Hematopoietic multipotent progenitor cell treated with erythropoietin and hydrocortisone succinate and interleukin-3 and kit ligand, for 4 days (in vitro differentiated cells): ENCODE measurements at places on chromosomes 6 and 20.
A peak's percentile ranks its signal among the peaks of the same experiment; 100 is the strongest.

GRCh38 chr6:48086187-48086586 is 24.8 kb downstream of the PTCHD4 start:
- no peak for DNase-seq

- DNase-seq, result no peak
These were observed 135.1 kb upstream of the PMEPA1 start for GRCh38 chr20:57844626-57845596.

DNA sequence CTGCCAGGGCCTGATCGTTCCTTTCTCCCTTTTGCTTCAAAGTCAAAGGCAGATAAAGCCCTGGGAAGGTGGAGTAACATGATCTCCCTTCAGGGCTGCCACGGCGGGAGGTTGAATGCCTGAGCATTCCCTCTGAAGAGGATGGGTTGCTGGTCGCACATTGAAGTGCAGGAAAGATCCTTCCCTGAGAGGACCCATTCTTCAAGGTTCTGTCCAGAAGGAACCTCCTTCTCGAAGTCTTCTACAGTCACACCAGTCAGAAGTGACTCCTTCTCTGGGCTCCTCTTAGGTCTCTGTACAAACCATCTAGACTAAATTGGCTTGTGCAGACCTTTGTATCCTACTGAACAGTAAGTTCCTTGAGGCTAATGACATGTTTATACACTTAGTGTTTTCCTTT is 192.6 kb upstream of the VGLL2 start:
- no peak for DNase-seq

- peak; percentile 42 for DNase-seq
These were observed 230.8 kb downstream of the CD83 start for GRCh38 chr6:14348389-14348788.

DNA sequence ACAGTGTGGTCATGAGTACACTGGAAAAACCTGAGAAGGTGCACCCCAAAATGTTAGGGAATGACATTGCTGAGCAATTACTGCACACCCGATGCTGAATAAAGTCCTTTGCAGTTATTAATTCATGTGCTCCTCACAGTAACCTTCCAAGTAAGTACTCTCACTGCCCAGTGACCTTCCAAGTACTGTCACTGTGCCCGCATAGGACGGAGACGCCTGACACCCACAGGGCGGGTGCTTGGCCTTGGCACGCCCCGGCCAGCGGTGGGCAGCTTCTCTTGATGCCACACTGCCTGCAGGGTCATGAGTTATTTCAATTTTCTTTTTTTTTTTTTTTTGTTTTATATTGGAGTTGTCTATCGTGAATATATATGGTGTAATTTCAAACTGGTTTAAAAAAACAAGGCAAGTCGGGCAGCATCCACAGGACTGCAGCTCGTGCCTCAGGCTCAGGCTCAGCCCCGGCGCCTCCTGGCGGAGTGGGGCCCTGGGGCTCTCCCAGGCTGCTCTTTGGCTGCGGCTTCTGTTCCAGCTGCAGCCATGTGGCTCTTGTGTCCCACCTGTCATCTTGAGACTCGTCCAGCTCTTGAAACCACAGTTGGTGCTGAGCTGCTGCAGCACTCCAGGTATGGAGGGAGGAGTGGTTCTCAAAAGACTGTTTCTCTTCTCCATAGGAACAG is 27.0 kb downstream of the PNLDC1 start:
- no peak for DNase-seq

DNA sequence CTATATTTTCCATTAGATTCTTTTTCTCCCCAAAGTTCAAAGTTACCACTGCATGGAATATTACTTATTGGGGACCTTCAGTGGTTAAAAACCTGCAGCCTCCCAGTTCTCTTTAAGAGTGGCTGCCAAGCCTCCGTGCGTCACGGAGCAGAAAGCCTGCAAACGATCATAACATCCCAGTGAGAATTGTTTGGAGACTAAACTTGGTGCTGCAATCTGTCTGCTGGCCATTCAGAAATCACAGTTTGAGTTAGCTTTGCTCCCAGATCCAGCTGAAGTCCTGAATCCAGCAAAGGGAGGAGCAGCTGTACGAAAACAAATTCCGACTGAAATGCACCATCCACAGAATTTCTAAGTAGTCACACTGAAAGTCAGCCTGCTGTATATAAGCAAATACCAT is 213.5 kb upstream of the PDE10A start:
- no peak for DNase-seq

DNA sequence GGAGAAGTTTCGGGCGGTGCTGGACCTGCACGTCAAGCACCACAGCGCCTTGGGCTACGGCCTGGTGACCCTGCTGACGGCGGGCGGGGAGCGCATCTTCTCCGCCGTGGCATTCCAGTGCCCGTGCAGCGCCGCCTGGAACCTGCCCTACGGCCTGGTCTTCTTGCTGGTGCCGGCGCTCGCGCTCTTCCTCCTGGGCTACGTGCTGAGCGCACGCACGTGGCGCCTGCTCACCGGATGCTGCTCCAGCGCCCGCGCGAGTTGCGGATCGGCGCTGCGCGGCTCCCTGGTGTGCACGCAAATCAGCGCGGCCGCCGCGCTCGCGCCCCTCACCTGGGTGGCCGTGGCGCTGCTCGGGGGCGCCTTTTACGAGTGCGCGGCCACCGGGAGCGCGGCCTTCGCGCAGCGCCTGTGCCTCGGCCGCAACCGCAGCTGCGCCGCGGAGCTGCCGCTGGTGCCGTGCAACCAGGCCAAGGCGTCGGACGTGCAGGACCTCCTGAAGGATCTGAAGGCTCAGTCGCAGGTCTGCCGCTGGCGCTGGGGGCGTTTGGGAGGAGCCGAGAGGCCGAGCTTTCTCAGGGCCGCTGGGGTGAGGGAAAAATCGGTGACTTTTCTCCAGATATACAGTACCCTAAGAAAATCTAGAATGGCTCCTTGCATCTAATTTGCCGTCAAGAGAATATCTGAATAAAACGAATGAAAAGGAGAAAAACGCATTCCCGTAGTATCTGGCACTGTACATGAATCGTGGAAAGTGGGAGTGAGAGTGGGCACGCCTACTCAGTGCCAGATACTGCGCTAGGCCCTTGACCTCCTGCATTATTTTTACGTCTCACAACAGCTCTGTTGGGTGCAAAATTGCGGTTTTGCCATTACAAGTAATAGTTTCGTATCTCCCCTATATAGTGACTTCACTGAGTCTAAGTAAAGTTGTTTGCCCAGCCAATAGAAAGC is 1.0 kb downstream of the CALHM6 start:
- DNase-seq, result peak; percentile 81

DNA sequence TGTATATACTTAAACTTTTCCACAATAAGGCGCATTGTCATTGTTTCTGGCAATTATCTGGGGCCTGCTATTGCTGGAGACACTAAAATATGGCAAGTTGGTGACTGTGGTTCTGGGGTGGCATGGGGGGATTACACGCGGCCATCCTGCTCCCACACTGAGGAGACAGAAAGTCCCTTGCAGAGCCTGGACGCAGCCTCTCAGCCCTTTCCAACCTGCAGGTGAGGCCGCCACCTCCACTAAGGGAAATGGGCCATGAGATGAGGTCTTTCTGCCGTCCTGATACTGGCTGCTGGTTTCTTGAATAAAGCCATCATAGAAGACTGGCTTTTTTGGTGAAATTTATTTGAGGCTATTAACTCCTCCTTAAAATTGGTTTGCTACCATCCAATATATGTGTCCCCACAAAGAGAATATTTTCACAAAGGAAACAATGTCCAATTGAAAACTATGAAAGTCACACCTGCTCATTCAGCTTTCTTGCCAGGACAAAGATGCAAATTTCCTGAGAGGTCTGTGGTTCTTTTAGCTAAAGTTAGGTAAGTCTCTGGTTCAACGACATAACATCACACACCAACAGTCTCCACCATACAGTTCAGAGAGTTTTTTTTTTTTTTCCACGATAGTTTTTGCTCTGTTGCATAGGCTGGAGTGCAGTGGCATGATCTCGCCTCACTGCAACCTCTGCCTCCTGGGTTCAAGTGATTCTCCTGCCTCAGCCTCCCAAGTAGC is 13.0 kb downstream of the TXNDC5 start:
- no peak for DNase-seq

DNA sequence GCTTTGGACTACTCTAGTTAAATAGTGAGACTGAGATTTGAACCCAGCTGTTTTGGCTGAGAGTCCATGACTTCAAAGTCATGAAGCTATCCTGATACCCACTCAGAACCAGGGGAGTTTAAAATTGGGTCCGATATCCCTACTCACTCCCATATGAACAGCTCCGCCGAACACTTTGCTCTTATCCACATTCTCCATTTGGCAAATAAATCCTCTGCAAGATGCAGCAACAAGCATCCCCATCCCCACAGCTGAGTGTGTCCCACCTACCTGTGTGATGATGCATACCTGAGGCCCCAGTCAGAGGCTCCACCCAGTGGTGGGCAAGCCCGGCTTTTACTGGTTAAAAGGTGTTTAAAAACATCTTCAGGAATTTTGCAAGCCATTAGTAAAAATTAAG is 108.3 kb upstream of the SLC24A3 start:
- DNase-seq, result no peak
